A549 (cell line): ENCODE measurements at places on chromosomes 16 and 17.
A peak's percentile ranks its signal among the peaks of the same experiment; 100 is the strongest.

GRCh38 chr17:44002141-44002848 is 2.1 kb upstream of the NAGS start:
- DNase-seq: peak; percentile 36

DNA sequence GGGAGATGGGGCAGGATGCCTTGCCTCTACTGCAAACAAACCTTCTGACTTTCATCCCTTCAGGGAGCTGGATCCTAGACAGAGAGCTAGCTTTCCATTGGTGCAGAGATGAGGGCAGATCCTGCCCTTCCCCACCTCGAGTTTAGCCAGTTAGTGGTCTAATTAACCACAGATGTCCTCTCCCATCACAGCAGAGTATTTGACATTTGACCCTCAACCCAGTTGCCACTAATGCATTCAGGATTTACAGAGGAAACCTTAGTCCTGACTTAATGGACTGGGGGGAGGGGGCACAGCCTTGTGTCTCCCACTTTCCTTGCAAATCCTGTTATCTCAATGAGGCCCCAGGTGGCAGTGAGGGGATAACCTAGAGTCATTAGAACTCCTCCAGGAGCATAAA is 10.2 kb downstream of the PIP4K2B start:
- DNase-seq: no peak

GRCh38 chr16:31213877-31214707 is at the start of gene TRIM72:
TSS of gene TRIM72 (plus strand) at chr16:31214119. CDS start at chr16:31214739, 620 bp downstream.
- no peak for DNase-seq

DNA sequence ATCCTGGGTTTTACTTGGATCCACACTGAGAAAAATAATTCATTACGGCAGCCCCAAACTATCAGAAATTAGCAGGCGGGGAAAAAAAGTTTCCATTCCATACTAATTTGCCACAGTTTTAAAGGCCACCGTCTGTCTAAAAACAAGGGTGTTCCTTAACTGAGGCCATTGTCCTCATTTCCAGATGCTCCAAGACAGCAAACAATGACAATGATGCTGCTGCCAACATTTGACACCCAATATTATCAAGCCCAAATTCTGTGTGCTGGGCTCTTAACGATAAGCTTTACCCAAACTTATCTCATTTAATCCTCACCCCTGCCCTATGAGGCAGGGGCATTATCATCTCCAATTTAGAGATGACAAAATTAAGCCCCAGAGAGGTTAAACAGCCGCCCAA is 26.3 kb downstream of the CUEDC1 start:
- DNase-seq: no peak

DNA sequence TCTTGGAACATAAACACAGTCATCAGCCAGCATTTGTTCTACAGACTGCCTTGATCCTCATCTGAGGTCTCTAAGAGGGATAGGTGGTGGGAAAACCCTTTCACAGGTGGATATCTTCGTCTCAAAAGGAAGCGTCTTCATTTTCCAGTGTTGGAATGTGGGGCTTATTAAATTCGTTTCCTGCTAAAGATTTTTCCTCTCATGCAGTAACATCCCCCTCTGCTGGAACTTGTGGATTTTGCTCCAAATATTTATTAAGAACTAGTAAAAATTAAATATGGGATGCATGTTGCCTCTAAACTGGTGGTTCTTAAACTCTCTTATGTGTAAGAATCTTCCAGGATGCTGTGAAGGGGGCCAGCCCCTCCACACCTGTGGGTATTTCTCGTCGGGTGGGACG is 20.1 kb upstream of the MLYCD start:
- peak; percentile 38 for DNase-seq

- no peak for DNase-seq
Observed at GRCh38 chr16:88763502-88764053, 21.4 kb downstream of the PIEZO1 start.

GRCh38 chr16:73568769-73569168 is 520.8 kb upstream of the ZFHX3 start:
- no peak for DNase-seq

GRCh38 chr16:56898847-56899246 is 33.1 kb upstream of the HERPUD1 start:
- no peak for DNase-seq

DNA sequence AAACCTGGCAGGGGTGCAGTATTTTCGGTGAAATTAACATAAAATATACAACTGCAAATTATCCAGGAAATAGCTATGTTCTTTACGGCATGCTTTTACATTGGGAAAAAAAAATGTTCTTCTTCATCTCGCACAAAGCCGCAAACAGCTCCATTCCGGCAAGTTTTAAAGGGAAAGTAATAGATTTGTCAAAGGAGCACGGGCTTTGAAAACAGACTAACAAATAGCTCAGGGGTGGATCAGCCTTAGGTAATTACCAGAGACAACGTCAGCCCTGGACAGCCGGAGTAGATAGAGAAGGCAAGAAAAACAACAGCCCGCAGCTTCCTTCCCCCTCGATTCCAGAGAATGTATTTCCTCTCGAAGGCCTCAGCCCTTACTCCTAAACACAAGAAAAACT is 222.5 kb downstream of the C16orf78 start:
- no peak for DNase-seq

GRCh38 chr17:2271985-2272702 is 31.4 kb downstream of the SMG6 start:
- no peak for DNase-seq

DNA sequence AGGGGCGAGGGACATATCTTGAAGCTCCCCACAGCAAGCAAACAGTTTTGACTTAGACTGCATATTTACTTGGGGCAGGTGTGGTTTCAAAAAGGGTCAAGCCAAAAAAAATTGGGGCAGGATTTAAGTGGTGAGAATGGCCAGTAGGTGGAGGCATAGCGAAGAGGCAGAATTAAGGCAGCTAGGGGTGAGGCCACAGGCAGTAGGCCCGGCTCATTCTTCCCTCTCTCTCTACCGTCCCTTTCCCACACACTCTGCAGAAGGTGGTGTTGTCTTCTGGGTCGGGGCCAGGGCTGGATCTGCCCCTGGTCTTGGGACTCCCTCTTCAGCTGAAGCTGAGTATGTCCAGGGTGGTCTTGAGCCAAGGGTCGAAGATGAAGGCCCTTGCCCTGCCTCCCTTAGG is 2.6 kb downstream of the SHBG start:
- peak; percentile 79 for DNase-seq

DNA sequence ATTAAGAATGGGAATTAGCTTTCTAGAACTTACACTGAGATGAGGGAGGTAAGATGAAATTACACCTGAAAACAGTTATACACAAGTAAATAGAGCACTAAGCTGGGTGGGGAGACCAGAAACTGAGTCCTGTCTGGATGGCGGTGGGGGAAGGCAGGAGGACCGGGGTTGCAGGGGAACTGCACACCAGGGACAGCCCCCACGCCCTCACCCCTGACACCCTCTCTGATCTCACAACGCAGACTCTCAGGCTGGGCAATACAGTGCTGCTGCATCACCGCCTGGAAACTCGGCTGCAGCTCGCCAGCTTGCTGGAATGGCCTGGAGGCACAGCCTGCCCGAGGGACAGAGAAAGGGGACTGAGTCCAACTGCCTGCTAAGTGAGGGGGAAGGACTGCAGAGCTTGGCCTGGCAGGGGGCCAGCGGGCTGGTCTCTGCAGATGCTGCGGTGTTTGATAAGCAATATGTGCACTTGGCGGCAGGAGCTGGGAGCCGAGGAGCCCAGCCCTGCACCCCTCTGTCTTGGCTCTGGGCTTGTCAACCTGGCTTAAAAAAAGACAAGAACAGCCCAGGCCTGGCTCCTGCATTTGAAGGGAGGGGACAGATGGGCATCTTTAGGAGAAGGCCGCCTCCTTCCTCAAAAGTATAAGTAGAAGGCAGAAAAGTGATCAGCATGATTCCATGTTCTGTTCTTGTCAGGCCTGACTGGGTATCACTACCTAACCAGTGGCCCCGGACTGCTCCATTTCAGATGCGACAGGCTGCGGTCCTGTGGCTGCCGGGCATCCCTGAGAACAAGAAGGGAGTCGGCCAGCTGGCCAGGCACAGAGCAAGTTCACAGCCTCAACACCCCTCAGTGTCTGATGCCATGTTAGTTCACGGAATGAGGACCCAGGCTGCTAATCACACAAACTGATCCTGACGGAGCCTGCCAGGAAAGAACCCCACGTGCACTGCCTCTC is 30.2 kb downstream of the SPHK1 start:
- DNase-seq: no peak

DNA sequence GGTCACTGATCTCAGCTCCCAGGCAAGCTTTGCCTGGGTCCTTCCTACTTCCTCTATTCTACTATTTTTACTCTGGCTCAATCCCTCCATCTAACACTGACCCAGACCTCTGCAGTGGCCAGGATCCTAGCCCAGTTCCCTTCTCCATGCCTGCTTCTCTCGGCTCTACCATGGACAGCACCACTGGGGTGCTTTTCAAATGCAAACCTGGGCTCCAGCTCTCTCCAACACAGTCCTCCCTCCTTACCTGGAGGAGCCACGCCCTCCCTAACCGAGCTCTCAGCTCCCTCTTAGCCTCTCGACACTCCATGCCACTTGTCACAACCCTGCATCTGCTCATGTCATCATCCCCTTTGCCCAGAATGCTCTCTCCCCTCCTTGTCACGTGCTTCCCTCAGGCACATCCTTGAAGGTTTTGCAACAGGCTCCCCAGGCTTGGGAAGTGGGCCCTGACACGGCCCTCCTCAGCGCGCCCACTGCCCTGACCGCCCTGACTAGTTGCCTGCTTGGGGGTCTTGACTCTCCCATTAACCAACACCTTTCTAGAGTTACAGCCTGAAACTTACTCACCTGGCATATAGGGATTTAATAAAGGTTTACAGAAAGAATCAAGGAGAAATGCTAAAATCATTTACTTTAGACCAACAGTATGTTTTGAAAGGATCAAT is 41.6 kb downstream of the MARF1 start:
- no peak for DNase-seq
